HCT116 (cell line): ENCODE measurements at places on chromosomes 13 and 19. TPM values are rescaled to one million over a fixed set of nuclear protein-coding genes. Genes with fewer than 3 reads are reported as not detected.
A peak's percentile ranks its signal among the peaks of the same experiment; 100 is the strongest.

CGB5 gene
- not detected for total RNA-seq

CABP5 gene
- total RNA-seq, result not detected

TEX26 gene
- total RNA-seq, result not detected

ARL11 gene
- not detected for total RNA-seq

JAK3 gene
- total RNA-seq, result 5.7 TPM

GRCh38 chr19:45508417-45508860 is 1.2 kb downstream of the VASP start:
- H3K27ac ChIP-seq, result peak overlapping the region; percentile 95
- H3K27me3 ChIP-seq, result no peaks in the 10 kb centered on the region
- no peaks in the 10 kb centered on the region for H3K36me3 ChIP-seq
- peak overlapping the region; percentile 99 for H3K4me3 ChIP-seq

DNA sequence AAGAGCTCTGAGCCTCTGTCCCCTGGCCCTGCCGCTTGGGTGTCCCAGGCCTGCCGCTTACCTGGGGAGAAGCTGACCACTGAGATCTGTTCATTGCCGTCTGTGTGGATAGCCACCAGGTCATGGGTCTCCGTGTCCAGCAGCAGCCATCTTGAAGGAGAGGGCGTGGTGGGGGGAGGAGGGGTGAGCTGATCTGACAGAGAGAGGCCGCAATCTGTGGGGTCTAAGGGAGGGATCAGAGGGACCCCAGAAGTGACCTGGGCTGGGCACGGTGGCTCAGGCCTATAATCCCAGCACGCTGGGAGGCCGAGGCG is 14.6 kb upstream of the GPR4 start:
- peaks cover 38% of the 10 kb centered on the region for H3K4me1 ChIP-seq
- no peaks in the 10 kb centered on the region for H3K27me3 ChIP-seq
- peak overlapping the region; percentile 78 for H3K27ac ChIP-seq
- peak overlapping the region; percentile 30 for H3K4me3 ChIP-seq

DNA sequence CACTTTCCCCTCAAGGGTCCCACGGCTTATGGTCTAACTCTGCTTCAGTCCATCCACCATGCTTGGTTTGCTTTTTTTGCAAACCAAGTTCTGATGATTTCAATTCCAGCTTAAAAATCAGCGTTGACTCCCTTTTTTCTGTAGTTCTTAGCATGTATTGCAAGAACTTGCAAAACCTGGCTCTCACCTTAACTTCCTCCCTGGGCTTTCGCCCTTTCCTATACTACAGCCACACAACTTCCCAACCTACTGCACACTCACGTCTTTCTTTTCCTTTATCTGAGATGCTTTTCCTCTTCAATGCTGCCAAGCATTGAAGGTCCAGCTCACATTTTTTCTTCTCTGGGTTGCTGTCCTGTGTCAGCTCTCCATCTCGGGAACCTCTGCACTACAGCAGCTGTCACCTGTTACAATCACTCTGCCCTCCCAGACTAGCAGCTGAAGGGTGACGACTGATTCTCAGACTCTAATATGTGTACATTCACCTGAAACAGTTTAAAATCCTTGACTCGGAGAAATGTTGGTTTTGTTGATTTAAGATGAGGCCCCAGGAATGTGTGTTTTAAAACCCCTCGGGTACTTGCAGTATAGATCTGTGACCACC is 143.7 kb downstream of the FREM2 start:
- no peaks in the 10 kb centered on the region for H3K27me3 ChIP-seq
- H3K4me1 ChIP-seq, result no peaks in the 10 kb centered on the region
- DNase-seq, result no peak
- H3K4me3 ChIP-seq, result no peak overlapping the region

GRCh38 chr19:29664753-29665214 is 477 bp upstream of the PLEKHF1 start:
- H3K36me3 ChIP-seq, result no peaks in the 10 kb centered on the region
- peaks cover 35% of the 10 kb centered on the region for H3K4me1 ChIP-seq
- H3K27ac ChIP-seq, result peak overlapping the region; percentile 30; the same call in 1 of the 2 replicates
- peak overlapping the region; percentile 94 for H3K4me3 ChIP-seq
- H3K27me3 ChIP-seq, result no peaks in the 10 kb centered on the region

DNA sequence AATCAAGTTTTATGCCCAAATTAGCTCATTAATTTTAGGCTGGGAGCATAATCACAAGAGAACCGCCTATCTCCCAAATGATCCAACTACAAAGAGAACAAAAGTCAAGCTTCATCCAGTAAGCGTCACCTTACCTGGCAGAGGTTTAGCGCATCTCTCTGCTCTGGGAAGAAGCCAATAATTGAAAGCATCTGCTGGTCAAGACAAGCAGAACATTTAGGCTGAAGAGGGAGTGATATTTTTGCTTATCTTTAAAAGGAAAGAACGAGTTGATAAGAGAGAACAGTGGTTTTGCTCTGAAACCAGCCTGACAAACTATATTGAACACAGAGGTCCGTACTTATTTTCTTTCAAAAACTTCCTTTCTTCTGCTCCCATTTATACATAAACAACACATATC is 242.1 kb downstream of the ENOX1 start:
- H3K27me3 ChIP-seq, result no peaks in the 10 kb centered on the region
- 0 out of 2 replicates have a peak, but pooled peaks cover 2% of the 10 kb centered on the region for H3K4me1 ChIP-seq
- H3K27ac ChIP-seq, result no peak overlapping the region
- H3K4me3 ChIP-seq, result no peak overlapping the region
- DNase-seq, result no peak

- H3K27me3 ChIP-seq, result no peaks in the 10 kb centered on the region
- no peak for DNase-seq
- no peaks in the 10 kb centered on the region for H3K36me3 ChIP-seq
- no peak overlapping the region; the same call in 1 of the 2 replicates for H3K27ac ChIP-seq
Measured at GRCh38 chr13:95741584-95742563, 64.9 kb downstream of the DNAJC3 start.

GRCh38 chr19:1062387-1063029 is 4.5 kb upstream of the ARHGAP45 start:
- no peaks in the 10 kb centered on the region for H3K36me3 ChIP-seq
- no peaks in the 10 kb centered on the region for H3K27me3 ChIP-seq
- no peak overlapping the region for H3K4me3 ChIP-seq
- H3K27ac ChIP-seq, result peak overlapping the region; percentile 100; the same call in 1 of the 2 replicates
- DNase-seq, result no peak

DNA sequence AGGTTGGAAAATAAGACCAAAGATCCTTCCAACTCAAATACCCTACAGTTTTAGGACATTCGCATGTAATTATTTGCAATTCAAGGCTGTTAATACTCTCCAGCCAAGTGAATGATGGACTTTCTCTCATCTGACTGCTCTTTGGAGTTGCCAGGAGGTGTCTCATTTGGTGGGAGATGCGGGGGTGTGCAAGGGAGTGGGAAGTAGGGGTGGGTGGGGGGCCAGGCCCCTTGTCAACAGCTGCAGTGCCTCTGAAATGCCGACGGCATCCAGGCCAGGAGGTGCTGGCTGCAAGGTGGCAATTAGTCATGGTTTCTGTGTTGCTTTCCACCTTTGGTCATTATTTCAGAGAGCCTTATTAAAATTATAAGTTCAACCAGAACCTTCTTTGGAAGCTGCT is 121.5 kb downstream of the KL start:
- H3K27ac ChIP-seq, result no peak overlapping the region
- no peaks in the 10 kb centered on the region for H3K36me3 ChIP-seq
- no peaks in the 10 kb centered on the region for H3K27me3 ChIP-seq
- no peaks in the 10 kb centered on the region for H3K4me1 ChIP-seq
- DNase-seq, result no peak
- no peak overlapping the region for H3K4me3 ChIP-seq

DNA sequence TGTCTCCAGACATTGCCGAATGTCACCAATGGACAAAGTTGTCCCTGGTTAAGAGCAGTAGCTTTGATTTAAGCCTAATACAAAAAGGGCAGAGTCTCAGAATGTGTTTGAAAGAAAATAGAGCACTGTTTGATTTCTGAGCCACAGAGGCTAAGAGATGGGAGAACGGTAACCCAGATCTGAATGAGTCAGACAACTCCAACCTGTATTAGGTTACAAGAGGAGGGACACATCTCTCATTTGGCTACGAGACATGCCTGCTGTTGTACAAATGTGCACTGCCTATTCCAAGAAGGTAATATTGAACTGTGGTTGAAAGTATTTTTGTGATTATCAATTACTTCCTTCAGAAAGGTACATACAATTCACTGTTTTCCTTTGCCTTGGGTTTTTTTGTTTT is 4.9 kb upstream of the HSPH1 start:
- no peak for DNase-seq
- H3K36me3 ChIP-seq, result no peaks in the 10 kb centered on the region
- no peaks in the 10 kb centered on the region for H3K27me3 ChIP-seq
- no peak overlapping the region for H3K27ac ChIP-seq
- no peak overlapping the region for H3K4me3 ChIP-seq
- peaks cover 20% of the 10 kb centered on the region for H3K4me1 ChIP-seq

GRCh38 chr19:50433201-50434180 is 799 bp downstream of the MYBPC2 start:
- H3K27ac ChIP-seq, result no peak overlapping the region
- H3K4me1 ChIP-seq, result peaks cover 21% of the 10 kb centered on the region
- no peak for DNase-seq
- no peaks in the 10 kb centered on the region for H3K27me3 ChIP-seq
- no peak overlapping the region for H3K4me3 ChIP-seq
- no peaks in the 10 kb centered on the region for H3K36me3 ChIP-seq

DNA sequence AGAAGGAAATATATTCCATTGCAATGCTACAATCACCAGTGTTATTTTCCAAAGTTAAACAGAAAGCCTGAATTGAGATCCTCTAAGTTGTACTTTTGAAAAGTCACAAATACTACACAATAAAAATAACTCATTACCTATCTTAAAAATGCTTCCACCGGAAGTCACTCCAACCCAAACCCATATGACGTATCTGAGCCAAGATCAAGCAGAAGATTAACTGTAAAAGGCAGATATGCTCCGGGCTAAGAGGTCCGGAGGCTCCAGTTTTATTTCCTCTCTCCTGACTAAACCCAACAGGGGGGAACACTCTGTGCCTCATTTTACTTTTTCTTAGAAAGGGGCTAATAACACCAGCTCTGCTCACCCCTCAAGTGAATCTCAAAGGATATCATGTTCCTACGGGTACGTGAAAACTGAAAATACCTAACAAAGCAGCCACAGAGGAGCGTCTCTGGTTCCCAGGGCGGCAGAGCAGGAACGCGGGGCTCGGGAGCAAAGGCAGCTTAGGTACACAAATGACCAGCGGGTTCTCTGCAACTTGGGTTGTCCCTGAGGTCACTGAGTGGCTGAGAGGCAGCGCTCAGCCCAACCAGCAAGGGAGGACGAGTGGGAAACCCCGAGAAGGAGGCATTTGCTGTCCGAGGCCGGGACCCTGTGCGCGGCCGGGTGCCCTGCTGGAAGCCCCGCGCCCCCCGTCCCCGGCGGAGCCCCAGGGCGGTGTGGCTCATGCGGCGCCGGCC is 750 bp downstream of the RAB20 start:
- H3K4me3 ChIP-seq, result peak overlapping the region; percentile 82
- peaks cover 24% of the 10 kb centered on the region for H3K4me1 ChIP-seq
- H3K27ac ChIP-seq, result peak overlapping the region; percentile 87

GRCh38 chr19:29537181-29537580 is 11.4 kb downstream of the VSTM2B start:
- H3K4me1 ChIP-seq, result no peaks in the 10 kb centered on the region
- DNase-seq, result no peak
- peaks cover 7% of the 10 kb centered on the region; the same call in 1 of the 2 replicates for H3K27me3 ChIP-seq
- H3K36me3 ChIP-seq, result no peaks in the 10 kb centered on the region

DNA sequence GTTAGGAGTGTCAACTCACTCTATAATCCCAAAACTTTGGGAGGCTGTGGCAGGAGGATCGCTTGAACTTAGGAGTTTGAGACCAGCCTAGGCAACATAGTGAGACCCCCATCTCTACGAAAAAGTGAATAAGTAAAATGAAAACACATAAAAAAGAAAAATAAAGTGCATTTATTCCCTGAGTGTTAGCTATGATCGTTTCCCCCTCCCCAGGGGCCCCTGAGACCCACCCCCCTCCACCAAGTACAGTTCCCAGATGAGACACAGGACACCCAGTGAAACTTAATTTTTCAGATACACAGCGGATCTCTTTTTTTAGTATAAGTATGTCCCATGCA is 28.6 kb upstream of the NANOS3 start:
- DNase-seq, result no peak
- peak overlapping the region; percentile 61 for H3K4me3 ChIP-seq
- no peaks in the 10 kb centered on the region for H3K36me3 ChIP-seq
- peaks cover 79% of the 10 kb centered on the region for H3K4me1 ChIP-seq
- H3K27me3 ChIP-seq, result no peaks in the 10 kb centered on the region

DNA sequence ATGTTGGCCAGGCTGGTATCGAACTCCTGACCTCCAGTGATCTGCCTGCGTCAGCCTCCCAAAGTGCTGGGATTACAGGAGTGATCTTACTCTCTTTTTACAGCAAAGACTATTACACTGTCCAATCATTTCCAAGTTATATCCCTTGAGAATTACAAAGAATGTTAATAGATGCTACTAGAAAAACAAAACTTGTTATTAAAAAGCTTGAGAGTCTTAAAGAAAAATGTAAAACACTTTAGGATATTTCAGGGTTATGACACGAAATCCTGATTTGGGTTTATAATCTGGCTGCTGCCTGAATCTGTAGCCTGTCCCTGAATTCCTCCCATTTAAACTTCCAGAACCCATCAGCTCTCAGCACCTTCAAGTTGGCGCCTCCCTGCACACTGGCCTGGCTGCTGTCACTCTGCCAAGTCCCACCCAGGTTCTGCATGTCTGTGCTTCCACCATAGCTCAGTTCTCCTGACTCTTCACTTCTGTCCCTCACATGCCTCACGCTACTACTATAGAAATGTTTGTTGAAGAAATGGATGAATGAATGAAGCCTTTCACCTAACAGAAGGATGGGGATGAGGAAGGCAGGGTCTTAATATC is 55.8 kb upstream of the RFXAP start:
- H3K36me3 ChIP-seq, result no peaks in the 10 kb centered on the region
- H3K4me3 ChIP-seq, result no peak overlapping the region
- no peaks in the 10 kb centered on the region for H3K27me3 ChIP-seq
- no peak for DNase-seq
- no peak overlapping the region for H3K27ac ChIP-seq
- H3K4me1 ChIP-seq, result peaks cover 4% of the 10 kb centered on the region

DNA sequence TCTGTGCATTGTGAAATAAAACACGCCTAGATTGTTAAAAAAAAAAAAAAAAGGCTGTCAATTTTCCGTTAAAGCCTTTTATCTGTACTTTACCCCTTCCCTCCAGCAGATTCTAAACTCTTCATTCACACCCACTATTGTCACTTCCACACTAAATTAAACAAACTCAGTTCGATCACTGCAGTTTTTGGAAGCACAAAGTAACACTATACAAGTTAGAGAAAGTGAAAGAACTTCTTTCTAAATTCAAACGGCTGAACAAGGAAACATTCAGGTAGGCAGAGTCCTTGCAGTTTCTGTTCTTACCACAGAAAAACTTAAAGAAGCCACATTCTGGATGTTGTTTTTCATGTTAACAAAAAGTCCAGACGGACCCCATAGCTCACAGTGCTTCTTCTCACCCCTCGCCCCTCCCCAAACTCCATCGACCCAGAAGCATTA is 27.5 kb upstream of the UBE2L5 start:
- no peak for DNase-seq
- H3K4me3 ChIP-seq, result peak overlapping the region; percentile 49
- peak overlapping the region; percentile 29; the same call in 1 of the 2 replicates for H3K27ac ChIP-seq
